Breast epithelium (tissue), 4 donors: ENCODE measurements at places on chromosomes 2 and 18.

GRCh38 chr18:36629138-36629530 is 199.7 kb downstream of the TPGS2 start:
- DNase-seq = no peak

DNA sequence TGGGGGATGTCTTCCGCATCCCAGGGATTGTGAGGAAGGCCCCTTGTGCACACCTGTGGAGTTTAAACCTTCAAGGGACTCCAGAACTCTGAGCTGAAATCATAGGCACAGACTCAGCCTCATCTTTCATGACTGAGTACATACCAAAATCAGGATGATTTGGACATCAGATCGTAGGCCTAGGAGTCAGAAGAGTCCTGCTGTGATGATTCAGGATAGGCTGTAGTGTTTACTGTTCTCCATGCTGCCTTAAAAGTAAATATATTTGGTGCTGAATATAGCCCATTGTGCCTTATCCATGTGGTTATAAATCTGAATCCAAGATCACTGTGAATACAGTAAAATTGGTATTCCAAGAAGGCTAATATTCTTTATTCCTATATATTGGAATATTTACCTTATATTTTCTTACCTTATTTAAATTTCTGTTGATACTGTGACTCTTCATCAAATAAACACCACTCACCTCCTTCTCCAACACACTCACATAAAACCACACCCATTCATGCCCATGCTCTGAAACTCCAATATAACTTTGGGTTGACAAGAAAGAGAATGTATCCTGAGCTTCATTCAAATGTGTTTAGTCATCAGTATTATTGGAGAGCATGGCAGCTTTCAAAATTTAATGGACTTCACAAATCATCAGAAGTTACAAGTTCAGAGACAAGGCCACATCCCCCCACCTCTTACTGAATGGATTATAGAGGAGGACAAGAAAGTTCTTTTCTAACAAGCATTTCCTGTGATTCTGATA is 561.4 kb upstream of the LINC00305 start:
- no peak for DNase-seq

GRCh38 chr2:60925994-60926740 is 44.8 kb downstream of the REL start:
- no peak for DNase-seq

GRCh38 chr2:14433946-14434495 is 198.5 kb upstream of the LRATD1 start:
- no peak for DNase-seq
